ENCODE measurements at places on chromosomes 5 and 9.

- DNase-seq, result no peak
These were observed 37.4 kb downstream of the MEGF9 start for GRCh38 chr9:120676767-120677402.

- no peak for DNase-seq
These were observed 76.2 kb downstream of the DAPK1 start for GRCh38 chr9:87573841-87574342.

GRCh38 chr5:128491291-128491690 lies 46.8 kb downstream of the FBN2 start:
- no peak for DNase-seq

GRCh38 chr5:74953937-74954720 lies 87.9 kb upstream of the FAM169A start:
- no peak for DNase-seq

GRCh38 chr5:43338862-43339261 lies 25.6 kb upstream of the HMGCS1 start:
- DNase-seq, result no peak

DNA sequence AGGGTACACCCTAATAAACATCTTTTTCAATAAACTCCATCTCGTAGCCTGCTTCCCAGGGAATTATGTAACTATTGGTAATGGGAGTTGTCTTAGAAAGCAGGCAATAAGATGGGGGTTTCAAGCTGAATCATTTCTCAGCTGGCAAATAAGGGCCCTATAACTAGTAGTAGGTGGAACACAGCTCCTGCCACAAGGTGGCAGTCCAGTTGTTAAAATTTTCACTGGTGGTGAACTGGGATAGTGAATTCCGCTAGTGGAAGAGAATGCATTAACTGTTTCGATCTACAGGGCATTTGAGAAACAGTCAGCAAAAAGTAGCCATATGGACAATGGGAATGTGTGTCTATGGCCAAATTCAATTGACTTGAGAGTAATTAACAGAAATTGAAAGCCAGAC lies 27.7 kb downstream of the PCDHB15 start:
- no peak for DNase-seq

GRCh38 chr9:133680976-133681657 lies 45.0 kb downstream of the DBH start:
- no peak for DNase-seq

Measured in right forelimb (tissue), 1 donor.